Testis (tissue), 5 donors: ENCODE measurements at places on chromosomes 7 and 10. TPM values are rescaled to one million over a fixed set of nuclear protein-coding genes. Genes with fewer than 3 reads are reported as not detected.

DNA sequence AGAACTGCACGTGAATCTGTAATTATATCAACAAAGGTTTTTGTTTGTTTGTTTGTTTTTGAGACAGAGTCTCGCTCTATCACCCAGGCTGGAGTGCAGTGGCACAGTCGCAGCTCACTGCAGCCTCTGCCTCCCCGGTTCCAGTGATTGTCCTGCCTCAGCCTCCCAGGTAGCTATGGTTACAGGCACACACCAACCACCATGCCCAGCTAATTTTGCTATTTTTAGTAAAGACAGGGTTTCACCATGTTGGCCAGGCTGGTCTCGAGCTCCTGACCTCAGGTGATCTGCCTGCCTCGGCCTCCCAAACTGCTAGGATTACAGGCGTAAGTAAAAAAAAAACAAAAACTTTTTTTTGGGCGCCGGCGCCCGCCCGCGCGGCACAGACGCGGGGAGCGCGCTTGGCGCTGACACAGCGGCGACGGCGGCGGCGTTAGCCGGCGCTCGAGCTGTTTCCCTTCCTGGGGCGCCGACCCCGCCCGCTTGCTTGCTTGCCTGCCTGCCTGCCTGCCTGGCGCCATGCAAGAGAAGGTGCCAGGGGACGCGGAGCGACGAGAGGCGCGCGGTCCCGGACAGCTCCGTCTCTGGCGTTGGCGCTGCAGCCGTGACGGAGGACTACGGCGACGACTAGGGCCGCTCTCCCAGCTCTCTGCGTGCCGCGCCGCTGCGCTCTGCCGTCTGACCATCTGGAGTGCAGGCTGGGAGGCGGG lies 171.4 kb upstream of the NUPR2 start:
- peak; percentile 82 for DNase-seq

DNA sequence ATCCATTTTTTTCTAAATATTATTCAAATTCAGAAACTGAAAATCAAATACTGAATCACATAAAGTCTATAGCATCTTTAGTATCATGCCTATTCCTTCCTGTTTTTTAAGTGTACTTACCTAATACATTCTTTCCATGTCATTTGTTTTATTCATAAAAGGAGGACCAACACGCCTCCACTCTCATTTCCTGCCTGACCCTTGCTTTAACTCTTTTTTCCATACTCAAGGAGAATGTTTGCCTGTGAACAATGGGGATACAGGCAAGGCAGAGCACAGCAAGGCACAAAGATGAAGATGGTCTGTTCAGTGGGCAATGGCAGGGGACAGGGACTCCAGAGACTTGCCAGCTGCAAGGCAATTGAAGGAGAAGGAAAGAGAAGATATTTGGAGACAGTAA lies 121.2 kb upstream of the FEZF1 start:
- no peak for DNase-seq

DNA sequence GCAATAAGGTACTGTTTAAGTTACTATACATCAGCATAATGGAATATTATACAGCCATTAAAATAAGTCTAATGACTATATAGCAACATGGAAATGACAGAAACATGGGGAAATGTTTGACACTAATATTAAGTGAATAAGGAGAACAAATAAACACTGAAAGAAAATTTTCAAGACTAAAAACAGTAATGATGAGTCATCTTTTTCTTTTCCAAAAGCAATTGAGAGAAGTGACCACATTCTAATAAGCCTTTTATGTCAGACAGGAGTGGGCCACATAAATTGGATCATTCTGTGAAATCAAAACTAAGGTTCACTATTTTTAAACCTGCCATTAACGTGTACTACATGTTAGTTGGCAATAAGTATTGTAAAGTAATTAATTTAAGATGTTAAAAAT lies 187.5 kb downstream of the AHR start:
- DNase-seq, result no peak

DNA sequence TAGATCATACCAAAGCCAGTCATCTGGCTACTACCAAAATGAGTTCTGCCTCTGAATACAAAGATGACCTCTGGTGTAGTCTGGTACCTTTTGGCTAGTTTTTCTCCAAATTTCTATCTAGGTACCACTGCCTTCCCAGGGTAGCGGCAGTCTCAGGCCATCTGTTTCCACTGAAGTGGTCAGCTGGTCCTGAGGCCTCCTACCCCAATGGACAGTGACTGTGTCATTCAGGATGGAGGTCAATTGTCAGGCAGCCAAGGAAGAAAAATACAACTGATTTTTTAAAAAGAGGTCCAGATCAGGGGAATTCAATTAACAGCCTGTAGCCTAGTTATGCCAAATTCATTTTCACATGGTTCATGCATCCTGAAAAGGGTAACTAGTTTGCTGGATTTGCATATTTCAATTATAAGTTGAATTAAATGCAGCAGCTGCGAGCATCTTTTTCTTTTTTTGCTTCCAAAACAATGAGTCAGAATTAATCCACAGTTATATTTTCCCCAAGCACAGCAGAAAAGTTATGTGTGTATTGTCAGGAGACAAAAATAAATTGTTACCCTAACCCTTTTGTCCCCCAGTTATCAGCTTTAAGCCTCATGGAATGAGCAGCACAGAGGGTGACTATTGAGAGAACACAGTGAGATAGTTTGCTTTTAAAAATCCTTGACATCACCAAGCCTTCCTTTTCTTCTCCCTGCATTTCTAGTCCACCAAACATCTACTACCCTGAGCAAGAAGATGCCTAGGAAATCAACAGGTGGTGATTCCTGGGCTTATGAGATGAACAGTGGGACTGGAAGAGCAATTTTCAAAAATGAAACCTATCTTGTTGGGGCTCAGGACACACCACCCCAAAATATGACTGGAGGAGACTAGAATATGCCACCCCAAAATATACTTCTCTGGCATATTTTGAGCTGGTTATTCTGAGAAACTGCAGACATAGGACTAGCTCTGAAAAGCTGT lies 27.7 kb downstream of the BCCIP start:
- DNase-seq, result no peak

DNA sequence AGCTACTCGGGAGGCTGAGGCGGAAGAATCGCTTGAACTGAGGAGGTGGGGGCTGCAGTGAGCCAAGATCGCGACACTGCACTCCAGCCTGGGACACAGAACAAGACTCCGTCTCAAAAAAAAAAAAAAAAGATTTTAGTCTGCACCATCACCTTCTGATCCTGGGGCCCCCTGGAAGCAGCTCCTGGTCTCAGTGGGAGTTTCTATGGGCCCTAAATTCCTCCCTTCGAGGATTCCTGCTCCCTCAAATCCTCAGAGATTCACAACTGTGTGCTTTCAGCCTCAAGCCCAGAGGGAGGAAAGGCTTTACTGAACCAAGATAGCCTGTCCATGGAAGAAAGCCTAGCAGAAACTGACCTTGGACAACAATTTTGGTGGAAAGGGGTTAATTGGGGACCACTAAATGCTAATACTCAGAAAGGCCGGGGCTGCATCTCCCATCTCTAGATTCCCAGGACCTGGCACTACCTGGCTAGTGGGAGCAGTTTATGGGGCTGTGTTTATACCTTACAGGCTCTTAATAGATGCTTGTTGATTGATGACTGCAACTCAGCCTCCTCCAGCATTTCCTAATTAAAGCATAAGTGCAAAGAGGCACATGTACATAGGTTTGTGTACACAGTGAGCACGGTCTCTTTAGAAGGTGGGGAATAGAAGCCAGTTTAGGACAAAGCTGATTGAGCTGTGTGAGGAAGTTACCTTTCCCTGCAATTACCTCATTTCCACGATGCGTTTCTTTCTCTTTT lies 9.2 kb upstream of the FGFR2 start:
- no peak for DNase-seq

ABCC2 gene
- polyA plus RNA-seq, result 4.3 TPM

CLDN4 gene
- 4.3 TPM for polyA plus RNA-seq
